Sigmoid colon (tissue), 7 donors: ENCODE measurements at places on chromosomes 16 and 17.

GRCh38 chr16:2148714-2149629, 547 bp downstream of the RAB26 start:
- no peaks in the 10 kb centered on the region for H3K36me3 ChIP-seq
- peak overlapping the region; percentile 42 for H3K4me3 ChIP-seq
- no peaks in the 10 kb centered on the region for H3K27me3 ChIP-seq
- peaks cover 62% of the 10 kb centered on the region for H3K4me1 ChIP-seq

- no peak overlapping the region for H3K27ac ChIP-seq
- no peak overlapping the region for H3K4me3 ChIP-seq
- peaks cover 15% of the 10 kb centered on the region for H3K4me1 ChIP-seq
- no peak for DNase-seq
- H3K27me3 ChIP-seq: no peaks in the 10 kb centered on the region
Observed at GRCh38 chr16:67036323-67036741, 7.4 kb downstream of the CBFB start.

DNA sequence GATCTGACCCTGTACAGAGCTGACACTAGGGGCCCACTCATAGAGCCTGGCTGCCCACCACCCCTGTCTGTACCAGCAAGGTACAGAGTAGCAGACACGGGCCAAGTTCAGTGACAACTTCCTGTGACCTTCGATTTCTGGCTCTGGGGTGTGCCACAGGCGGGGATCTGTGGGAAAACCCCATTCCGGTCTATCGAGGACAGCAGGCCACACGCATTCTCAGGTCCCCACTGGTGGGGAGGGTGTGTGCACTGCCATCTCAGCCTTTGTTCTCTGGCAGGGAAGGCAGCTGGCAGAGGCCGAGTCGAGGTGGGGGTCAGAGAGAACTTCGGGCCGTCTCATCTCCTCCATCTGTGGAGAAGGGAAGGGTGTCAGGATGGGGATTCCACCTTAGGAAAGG, 10.0 kb downstream of the NLE1 start:
- H3K4me3 ChIP-seq: no peak overlapping the region
- H3K36me3 ChIP-seq: peaks cover 59% of the 10 kb centered on the region
- no peaks in the 10 kb centered on the region for H3K4me1 ChIP-seq
- no peaks in the 10 kb centered on the region for H3K27me3 ChIP-seq

DNA sequence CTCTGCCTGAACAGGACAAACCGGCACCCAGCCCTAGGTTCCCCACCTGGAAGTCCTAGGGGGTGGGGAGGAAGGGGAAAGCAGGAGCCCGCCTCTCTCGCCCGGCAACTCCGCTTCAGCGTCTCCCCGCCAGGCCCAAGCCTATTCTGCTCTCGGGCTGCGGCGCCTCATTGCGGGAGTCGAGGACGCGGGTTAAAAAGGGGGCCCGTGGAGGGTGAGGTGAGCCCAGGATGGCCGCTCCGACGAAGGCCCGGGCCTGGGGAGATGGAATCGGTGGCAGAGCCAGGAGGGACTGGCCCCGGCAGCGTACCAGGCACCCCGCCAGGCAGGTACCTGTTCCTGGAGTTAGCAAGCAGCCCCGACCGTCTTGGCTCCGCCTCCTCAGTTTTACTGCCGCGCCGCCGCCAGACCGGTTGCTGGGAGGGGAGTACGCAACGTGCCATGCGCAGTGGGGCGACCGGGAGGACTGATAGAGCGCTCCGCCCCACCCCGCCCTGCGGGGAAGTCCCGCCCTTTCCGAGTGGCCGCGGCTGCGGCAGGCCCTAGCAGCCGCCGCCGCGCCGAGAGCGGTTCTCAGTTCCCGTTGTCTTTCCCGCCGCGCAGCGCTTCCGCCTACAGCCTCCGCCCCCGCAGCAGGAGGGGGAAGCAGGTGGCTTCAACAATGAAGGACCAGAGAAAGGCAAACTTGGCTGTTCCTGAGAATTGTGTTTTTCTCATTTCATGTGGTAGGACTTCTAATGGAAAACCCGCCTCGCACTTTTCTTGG, at the start of gene STRADA:
STRADA (minus strand) TSS at position 392 of the 766 bp plus-strand sequence. CDS start 13,430 bp downstream, outside the sequence.
- H3K36me3 ChIP-seq: no peaks in the 10 kb centered on the region
- H3K27ac ChIP-seq: peak within 1 kb of the TSS; percentile 91
- H3K4me1 ChIP-seq: peaks cover 17% of the 10 kb centered on the region
- H3K27me3 ChIP-seq: no peaks in the 10 kb centered on the region
- peak within 1 kb of the TSS; percentile 96 for H3K4me3 ChIP-seq

DNA sequence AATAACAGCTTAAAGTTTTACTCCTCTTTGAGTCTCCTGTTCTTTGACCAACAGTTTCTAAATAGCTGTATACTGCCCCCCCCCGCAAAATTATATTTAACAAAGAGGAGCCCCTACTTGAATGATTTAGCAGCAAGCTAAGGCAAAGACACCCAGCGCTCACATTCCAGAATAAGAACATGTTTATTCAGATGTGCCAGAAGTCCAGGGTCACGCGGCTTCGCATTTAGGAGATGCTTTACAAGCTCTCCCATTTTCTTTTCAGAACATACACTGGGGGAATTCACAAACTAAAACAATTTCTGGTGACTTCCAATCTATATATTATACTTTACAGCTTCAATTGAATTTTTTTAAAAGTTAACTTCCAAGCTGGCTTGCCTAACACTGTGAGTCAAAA, 5.3 kb downstream of the PLD6 start:
- DNase-seq: peak; percentile 91
- peaks cover 69% of the 10 kb centered on the region for H3K4me1 ChIP-seq
- no peaks in the 10 kb centered on the region for H3K27me3 ChIP-seq

- no peak overlapping the region for H3K4me3 ChIP-seq
- no peaks in the 10 kb centered on the region for H3K27me3 ChIP-seq
- no peak for DNase-seq
- peaks cover 94% of the 10 kb centered on the region for H3K36me3 ChIP-seq
Observed at GRCh38 chr16:28587386-28587785, 9.5 kb downstream of the SULT1A2 start.

GRCh38 chr17:76254275-76254674, 10.9 kb upstream of the UBALD2 start:
- no peak overlapping the region for H3K4me3 ChIP-seq
- no peaks in the 10 kb centered on the region for H3K4me1 ChIP-seq
- H3K36me3 ChIP-seq: no peaks in the 10 kb centered on the region

DNA sequence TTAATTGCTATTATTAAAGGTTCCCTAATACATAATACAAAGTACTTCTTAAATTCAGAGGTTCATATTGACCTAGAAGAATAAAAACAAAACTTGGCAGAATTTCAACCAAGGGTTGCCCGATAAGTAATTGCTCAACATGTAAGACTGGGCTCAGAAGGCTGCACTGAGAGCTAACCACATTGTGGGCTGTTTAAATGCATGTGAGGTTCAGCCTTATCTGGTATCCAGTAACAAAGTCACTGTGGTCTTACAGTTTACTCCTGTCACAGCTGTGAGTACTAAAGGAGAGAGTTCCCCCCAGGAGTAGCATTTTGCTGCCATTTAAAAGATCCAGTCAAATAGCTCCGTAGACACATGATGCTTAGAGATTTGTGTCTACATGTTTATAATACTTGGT, 1.6 kb upstream of the DHRS11 start:
- peaks cover 15% of the 10 kb centered on the region for H3K4me1 ChIP-seq
- H3K4me3 ChIP-seq: no peak overlapping the region

- H3K4me1 ChIP-seq: peaks cover 4% of the 10 kb centered on the region
- H3K36me3 ChIP-seq: no peaks in the 10 kb centered on the region
- no peak overlapping the region for H3K4me3 ChIP-seq
- H3K27me3 ChIP-seq: peaks cover 4% of the 10 kb centered on the region
- DNase-seq: no peak
Observed at GRCh38 chr17:6426356-6427101, 8.4 kb downstream of the AIPL1 start.

GRCh38 chr17:42613699-42614295, 4.3 kb downstream of the TUBG1 start:
- H3K27ac ChIP-seq: no peak overlapping the region
- peaks cover 47% of the 10 kb centered on the region for H3K36me3 ChIP-seq
- H3K27me3 ChIP-seq: no peaks in the 10 kb centered on the region
- DNase-seq: no peak
- H3K4me1 ChIP-seq: peaks cover 18% of the 10 kb centered on the region

GRCh38 chr17:64223931-64224629, 39.0 kb downstream of the TEX2 start:
- H3K4me3 ChIP-seq: no peak overlapping the region
- H3K27ac ChIP-seq: no peak overlapping the region
- H3K36me3 ChIP-seq: no peaks in the 10 kb centered on the region
- H3K4me1 ChIP-seq: no peaks in the 10 kb centered on the region
- no peak for DNase-seq

DNA sequence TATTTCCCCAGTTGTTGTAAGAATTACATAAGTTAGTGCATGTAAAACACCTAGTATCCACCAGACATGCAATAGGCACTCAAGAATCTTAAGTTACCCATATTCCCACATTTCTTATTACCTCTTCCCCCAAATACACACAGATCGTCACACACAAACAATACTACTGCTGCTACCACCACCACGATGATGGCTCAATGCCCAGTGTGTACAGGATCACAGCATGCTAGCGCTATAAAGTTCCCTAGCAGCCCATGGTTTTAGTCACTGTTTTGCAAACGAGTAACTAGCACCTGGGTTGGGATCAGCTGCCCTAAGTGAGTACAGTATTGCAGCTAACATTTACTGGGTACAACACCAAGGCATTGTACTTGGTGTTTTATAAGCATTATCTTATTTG, 411.7 kb downstream of the UTP18 start:
- no peaks in the 10 kb centered on the region for H3K4me1 ChIP-seq
- no peaks in the 10 kb centered on the region for H3K27me3 ChIP-seq
- DNase-seq: no peak

DNA sequence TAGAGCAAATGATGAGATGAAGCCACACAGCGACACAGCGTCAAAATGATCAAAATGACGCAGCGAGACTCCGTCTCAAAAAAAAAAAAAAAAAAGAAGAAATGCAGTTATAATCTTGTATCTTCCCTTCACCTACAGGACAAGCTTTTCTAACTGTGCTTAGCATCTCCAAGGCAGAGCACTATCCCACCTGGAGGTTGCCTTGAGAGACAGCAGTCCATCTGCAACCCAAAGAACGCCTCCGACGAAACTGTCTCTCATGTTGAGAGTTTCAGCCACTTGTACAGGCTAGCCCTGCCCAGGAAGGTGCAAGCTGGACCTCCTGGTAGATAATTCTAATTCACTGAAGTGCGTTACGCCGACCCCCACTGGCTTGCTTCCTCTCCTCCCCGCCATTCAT, 46.7 kb upstream of the GCSH start:
- no peak overlapping the region for H3K27ac ChIP-seq
- no peaks in the 10 kb centered on the region for H3K36me3 ChIP-seq
- no peak for DNase-seq
- H3K4me3 ChIP-seq: no peak overlapping the region
- no peaks in the 10 kb centered on the region for H3K4me1 ChIP-seq

DNA sequence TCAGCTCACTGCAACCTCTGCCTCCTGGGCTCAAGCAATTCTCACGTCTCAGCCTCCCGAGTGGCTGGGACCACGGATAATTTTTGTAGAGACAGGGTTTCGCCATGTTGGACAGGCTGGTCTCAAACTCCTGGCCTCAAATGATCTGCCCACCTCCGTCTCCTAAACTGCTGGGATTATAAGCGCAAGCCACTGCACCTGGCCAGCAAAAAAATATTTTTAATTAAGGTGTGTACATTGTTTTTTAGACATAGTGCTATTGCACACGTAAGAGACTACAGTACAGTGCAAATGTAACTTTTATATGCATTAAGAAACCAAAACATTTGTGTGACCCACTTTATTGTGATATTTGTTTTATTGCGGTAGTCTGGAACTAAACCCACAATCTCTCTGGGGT, 49.0 kb downstream of the NACA2 start:
- no peak for DNase-seq
- H3K36me3 ChIP-seq: no peaks in the 10 kb centered on the region
- H3K27ac ChIP-seq: no peak overlapping the region
- H3K27me3 ChIP-seq: no peaks in the 10 kb centered on the region
- no peak overlapping the region for H3K4me3 ChIP-seq
